Suppressor macrophage (primary cell): ENCODE measurements at places on chromosomes 3 and 15.

DNA sequence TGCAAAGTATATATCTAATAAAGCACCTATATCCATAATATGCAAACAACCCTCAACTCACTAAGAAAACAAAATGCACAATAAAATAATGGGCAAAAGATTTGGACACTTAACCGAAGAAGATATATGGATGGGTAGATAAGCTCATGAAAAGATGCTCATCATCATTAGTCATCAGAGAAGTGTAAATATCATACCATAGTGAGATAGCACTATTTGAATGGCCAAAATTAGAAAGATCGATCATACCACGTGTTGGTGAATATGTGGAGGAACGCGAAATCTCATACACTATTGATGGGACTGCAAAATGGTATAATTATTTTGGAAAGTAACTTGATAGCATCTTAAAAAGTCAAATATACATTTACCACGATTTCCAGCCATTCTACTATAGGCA is 40.5 kb downstream of the PLS1 start:
- no peak for DNase-seq

- no peak for DNase-seq
Measured at GRCh38 chr3:112101916-112102315, 15.7 kb downstream of the C3orf52 start.

GRCh38 chr3:187739094-187739560 is 6.1 kb downstream of the BCL6 start:
- DNase-seq, result no peak

- no peak for DNase-seq
Measured at GRCh38 chr3:197521277-197522182, 34.2 kb downstream of the BDH1 start.

DNA sequence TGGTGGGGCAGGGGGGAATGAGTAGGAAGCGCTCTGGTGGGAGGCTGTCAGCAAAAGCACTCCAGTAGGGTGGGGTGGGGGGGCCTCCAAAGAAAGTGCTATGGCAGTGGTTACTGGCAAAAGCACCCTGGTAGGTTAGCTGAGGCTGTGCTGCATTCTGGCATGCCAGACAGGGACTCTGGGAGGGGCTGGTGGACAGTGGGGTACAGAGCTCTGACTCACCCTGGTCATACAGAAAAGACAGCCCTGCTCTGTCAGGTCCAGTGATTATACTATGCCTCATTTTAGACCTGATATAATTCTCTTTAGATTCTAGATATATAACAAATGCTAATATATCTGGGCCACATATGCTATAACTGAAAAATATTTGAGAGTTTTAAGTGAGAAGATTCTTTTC is 82.8 kb upstream of the CPNE4 start:
- no peak for DNase-seq
